ENCODE measurements at places on chromosomes 2 and 18. TPM values are rescaled to one million over a fixed set of nuclear protein-coding genes. Genes with fewer than 3 reads are reported as not detected.
A peak's percentile ranks its signal among the peaks of the same experiment; 100 is the strongest.

- no peak for DNase-seq
- H3K27me3 ChIP-seq, result no peaks in the 10 kb centered on the region
- no peak overlapping the region for H3K27ac ChIP-seq
- H3K36me3 ChIP-seq, result no peaks in the 10 kb centered on the region
- H3K4me1 ChIP-seq, result peaks cover 9% of the 10 kb centered on the region
These were observed 186.8 kb downstream of the KCNS3 start for GRCh38 chr2:18065249-18065648.

- no peaks in the 10 kb centered on the region for H3K4me1 ChIP-seq
- H3K36me3 ChIP-seq, result no peaks in the 10 kb centered on the region
- H3K4me3 ChIP-seq, result no peak overlapping the region
These were observed 26.1 kb downstream of the TMEM247 start for GRCh38 chr2:46505472-46505783.

DNA sequence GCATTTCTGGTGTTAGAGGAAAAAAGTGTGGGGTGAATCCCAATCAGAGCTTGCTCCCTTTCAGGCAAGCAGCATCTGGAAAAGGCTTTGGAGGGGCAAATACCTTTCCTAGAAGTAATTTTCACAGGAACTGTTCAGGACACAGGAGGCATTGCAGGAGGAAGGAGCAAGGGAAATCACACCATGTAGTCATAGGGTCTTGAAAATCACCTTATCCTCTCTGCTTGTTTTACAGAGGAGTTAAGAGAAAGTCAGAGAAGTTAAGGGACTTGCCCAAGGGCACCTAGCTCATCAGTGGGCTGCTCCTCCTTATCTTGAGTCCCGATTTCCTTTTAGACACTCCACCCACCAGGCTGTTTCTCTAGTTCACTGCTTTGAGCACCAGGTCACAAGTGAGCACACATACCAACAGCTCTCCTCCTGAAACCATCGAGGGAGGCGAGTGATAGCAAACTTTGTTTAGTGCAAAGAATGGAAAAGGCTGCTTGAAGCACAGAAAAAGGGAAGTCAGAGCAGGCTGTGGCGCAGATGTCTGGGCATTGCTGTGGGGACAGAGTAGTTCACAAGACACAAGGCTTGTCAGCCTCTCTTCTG is 89.2 kb upstream of the CXCR4 start:
- no peak for DNase-seq
- no peak overlapping the region for H3K4me3 ChIP-seq
- no peaks in the 10 kb centered on the region for H3K4me1 ChIP-seq

DNA sequence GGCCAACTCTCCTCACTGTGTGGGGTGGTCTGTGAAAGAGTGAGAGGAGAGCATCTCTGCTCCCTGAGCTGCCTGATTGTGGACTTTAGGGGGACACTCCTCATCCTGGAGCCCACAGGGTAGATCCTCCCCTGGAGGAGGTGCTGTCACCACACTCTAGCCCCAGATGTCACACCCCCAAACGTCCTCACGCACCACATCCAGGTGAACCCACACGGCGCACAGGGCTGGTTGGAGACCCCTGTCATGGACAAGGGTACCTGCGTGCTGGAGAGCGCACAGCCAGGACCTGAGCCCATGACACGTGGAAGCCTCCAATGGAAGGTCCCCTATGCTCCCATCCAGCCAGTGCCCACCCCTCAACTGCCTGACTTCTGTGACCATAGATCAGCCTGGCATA is 10.5 kb downstream of the AGXT start:
- H3K27me3 ChIP-seq, result no peaks in the 10 kb centered on the region
- no peaks in the 10 kb centered on the region for H3K36me3 ChIP-seq
- no peak overlapping the region for H3K4me3 ChIP-seq

- H3K27me3 ChIP-seq, result no peaks in the 10 kb centered on the region
- H3K4me3 ChIP-seq, result no peak overlapping the region
- DNase-seq, result no peak
- H3K36me3 ChIP-seq, result no peaks in the 10 kb centered on the region
These were observed 273.1 kb downstream of the PLCL1 start for GRCh38 chr2:198077477-198077876.

- no peaks in the 10 kb centered on the region for H3K27me3 ChIP-seq
- no peak overlapping the region for H3K4me3 ChIP-seq
- no peaks in the 10 kb centered on the region for H3K36me3 ChIP-seq
- no peak for DNase-seq
These were observed 782.6 kb upstream of the ID2 start for GRCh38 chr2:7899241-7899640.

GRCh38 chr2:233556881-233557736 is 9.5 kb downstream of the USP40 start:
- H3K4me3 ChIP-seq, result no peak overlapping the region
- H3K36me3 ChIP-seq, result no peaks in the 10 kb centered on the region
- peak overlapping the region; percentile 56 for H3K27ac ChIP-seq
- peak; percentile 63 for DNase-seq
- H3K27me3 ChIP-seq, result no peaks in the 10 kb centered on the region
- peaks cover 6% of the 10 kb centered on the region for H3K4me1 ChIP-seq

DNA sequence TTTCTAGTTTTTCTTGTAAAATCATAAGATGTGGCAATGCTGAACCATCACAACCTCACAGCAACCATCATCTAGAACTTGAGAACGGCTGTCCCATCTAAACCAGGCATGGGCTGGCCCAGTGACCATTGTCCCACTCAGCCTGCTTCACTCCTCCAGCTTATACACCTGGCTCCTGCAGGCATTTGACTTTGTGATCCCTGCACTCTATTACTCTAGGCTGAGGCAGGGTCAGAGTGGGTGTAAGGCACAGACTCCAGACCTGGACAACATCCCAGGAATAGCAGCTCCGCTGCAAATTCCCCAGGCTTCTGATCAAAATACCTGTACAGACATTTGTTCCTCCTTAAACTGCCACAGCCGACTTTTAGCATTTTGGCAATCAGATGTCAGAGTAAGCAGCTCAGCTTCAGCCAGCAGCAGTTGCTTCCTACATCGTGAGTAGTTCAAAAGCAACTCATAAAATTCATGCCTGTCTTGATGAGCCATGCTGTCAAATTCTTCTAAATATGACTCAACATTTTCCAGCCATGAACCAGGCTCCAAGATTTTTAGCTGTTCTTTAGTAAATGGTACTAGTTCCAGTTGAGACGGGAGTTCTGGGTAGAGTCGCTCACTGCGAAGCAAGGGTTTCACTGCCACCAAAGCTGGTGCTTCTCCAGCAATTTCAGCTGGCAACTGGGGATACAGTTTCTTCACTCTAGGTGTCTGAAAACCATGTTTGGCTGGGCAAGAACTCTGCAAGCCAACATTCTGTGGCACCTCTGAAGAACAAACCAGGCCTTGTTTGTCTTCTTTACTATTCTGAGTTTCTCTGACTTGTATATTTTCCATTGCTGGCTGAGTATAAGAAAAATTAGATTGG is 12.8 kb downstream of the EPG5 start:
- H3K27me3 ChIP-seq, result no peaks in the 10 kb centered on the region
- H3K4me3 ChIP-seq, result peak overlapping the region; percentile 2
- H3K4me1 ChIP-seq, result peaks cover 51% of the 10 kb centered on the region
- DNase-seq, result peak; percentile 96
- peaks cover 9% of the 10 kb centered on the region for H3K36me3 ChIP-seq

- no peak overlapping the region for H3K27ac ChIP-seq
- H3K4me1 ChIP-seq, result no peaks in the 10 kb centered on the region
- no peaks in the 10 kb centered on the region for H3K27me3 ChIP-seq
- H3K4me3 ChIP-seq, result no peak overlapping the region
These were observed 89.3 kb downstream of the CSRNP3 start for GRCh38 chr2:165558832-165559231.

GRCh38 chr2:168118733-168119514 is 128.5 kb downstream of the STK39 start:
- no peak overlapping the region for H3K4me3 ChIP-seq
- no peaks in the 10 kb centered on the region for H3K36me3 ChIP-seq
- no peak overlapping the region for H3K27ac ChIP-seq
- peak; percentile 62 for DNase-seq

DNA sequence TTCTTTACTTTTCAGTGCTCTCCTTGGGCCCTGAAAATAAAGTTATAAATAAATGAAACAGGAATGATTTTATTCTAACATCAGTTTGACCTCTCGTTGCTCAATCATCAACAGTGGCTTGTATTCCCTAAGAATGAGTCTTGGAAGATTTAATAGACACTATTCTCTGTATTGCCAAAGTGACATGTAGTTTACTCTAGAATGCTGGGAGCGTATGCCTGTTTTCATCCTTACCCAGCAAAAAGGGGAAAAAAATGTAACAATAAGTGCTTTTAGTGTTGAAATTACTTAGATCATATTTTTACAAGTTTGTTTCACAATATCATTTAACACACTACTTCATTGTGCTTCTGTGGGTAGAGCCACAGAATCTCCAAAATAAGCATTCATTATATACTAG is 240.6 kb upstream of the CWC22 start:
- no peak overlapping the region for H3K27ac ChIP-seq
- no peak overlapping the region for H3K4me3 ChIP-seq
- H3K36me3 ChIP-seq, result no peaks in the 10 kb centered on the region
- no peaks in the 10 kb centered on the region for H3K4me1 ChIP-seq
- H3K27me3 ChIP-seq, result no peaks in the 10 kb centered on the region
- DNase-seq, result peak; percentile 28

- no peaks in the 10 kb centered on the region for H3K36me3 ChIP-seq
- no peak overlapping the region for H3K27ac ChIP-seq
- no peak overlapping the region for H3K4me3 ChIP-seq
- DNase-seq, result no peak
- H3K27me3 ChIP-seq, result no peaks in the 10 kb centered on the region
These were observed 87.1 kb upstream of the KCTD1 start for GRCh38 chr18:26635466-26635865.

GRCh38 chr2:7011356-7012083 is 94.3 kb downstream of the RNF144A start:
- no peaks in the 10 kb centered on the region for H3K4me1 ChIP-seq
- no peaks in the 10 kb centered on the region for H3K27me3 ChIP-seq

DNA sequence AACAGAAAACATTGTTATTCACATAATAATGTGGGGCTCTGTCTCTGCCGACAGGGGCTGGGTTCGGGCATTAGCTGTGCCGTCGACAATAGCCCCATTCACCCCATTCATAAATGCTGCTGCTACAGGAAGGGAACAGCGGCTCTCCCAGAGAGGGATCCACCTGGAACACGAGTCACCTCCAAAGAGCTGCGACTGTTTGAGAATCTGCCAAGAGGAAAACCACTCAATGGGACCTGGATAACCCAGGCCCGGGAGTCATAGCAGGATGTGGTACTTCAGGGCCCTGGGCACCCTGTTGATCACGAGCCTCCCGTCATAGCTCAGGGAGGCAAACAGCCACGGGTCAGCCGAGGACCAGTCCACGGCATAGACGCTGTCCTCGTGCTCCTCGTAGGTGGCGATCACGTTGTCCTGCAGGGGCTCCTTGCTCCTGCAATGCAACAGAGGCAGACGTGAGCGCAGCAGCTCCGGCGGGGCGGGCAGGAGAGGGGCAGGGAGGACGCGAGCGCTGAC is 188.5 kb downstream of the EIPR1 start:
- peaks cover under 1% of the 10 kb centered on the region for H3K4me1 ChIP-seq
- no peak overlapping the region for H3K4me3 ChIP-seq
- no peaks in the 10 kb centered on the region for H3K27me3 ChIP-seq
- DNase-seq, result no peak

CPS1 gene
- 25.7 TPM for total RNA-seq

GALR1 gene
- not detected for total RNA-seq
